Renal cortical epithelial cell (primary cell): ENCODE measurements at places on chromosomes 1 and 21.

GRCh38 chr1:28744184-28744583, 7.4 kb downstream of the YTHDF2 start:
- DNase-seq: no peak

- DNase-seq: no peak
Measured at GRCh38 chr1:184390889-184391288, 4.1 kb downstream of the C1orf21 start.

DNA sequence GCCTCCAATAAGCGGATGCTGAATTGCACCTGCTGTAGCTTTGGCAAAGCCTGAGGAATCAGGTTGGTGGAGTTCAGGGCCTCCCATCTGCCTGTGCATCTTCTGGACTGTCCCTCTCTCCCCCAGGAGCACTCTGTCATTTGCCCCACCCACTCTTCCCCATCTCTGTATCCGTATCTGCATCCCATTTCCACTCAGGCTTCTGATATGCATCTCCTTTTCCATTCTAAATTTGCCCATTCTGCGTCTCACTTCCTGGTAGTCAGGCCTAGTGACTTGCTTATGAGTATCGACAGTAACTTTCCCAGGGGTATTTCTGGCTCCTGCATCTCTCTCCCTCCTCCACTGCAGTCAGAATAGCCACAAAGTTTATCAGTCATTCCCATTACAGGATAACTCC, 15.6 kb downstream of the MR1 start:
- DNase-seq: no peak

DNA sequence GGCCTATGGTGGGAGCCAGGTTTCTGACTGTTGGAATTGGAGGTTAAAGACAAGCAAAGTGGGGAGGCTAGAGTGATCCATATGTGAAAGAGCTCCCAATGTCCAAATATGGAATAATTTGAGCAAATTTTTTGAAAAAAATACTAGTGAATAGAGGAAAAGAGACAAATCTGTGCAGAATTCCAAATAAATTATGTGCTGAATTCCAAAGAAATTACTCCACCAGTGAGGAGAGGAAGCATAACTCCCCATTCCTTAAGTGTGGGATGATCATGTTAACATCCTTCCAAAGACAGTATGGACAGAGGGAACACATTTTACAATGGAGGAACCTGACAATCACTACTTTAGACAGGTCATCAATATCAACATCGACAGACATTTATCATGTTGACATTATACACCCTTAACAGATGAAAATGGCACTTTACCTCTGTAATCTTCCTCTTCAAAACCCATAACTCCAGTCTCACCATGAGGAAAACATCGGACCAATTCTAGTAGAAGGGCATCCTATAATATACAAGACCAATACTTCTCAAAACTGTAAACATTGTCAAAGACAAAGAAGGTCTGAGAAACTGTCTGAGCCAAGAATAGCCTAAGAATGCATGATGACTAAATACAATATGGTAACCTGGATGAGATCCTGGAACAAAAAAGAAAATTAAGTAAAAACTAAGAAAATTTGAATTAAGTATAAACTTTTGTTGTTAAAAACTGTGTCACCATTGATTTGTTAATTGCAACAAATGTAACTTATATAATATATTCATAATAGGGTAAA, 71.5 kb upstream of the RGS4 start:
- DNase-seq: peak; percentile 51

DNA sequence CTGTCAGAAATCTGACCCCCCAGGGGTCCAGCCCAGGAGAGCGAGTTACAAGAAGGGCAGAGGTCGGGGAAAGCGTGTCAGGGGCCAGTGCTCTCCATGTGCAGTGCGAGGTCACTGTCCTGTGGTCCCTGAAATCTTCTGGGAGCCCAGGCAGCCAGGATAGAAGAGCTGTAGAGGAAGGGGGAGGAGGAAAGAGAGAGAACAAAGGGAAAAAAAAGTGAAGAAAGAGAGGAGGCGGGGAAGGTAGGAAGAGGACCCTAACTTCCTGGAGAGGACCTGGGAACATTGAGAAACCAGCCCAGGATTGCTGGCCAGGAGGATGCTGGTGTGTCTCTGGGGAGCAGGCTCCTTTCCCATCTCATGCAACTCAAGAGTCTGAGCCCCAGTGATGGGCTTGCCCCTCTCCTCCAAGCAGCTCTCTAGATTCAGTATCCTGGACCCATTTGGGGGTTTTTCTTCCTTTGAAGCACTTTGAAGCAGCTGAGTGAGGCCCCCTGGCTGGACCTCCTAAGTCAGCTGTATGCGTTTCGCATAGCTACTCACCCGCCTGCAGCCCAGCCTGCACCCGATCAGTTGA, 6.8 kb upstream of the INAVA start:
- no peak for DNase-seq

DNA sequence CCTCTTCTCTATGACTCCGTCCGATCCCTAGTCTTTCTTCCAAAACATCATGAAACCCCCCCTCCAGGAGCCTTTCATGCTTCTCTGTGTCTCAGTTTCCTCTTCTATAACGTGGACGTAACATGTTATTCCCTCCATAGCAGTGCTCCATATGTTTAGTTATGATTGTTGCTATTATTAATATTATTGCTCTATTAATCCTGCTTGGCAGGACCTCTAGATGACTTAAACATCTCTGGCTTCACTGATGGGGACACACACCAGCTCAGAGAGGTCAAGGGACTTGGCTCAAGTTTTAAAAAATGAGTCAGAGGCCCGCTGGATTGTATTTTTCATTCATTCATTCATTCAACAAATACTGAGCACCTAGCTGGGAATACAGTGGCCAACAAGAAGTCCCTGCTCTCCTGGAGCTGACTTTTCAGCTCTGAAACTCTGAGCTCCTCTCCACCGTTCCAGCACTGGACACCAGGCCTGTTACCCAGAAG, 404 bp upstream of the CPLANE2 start:
- DNase-seq: peak; percentile 22
